ENCODE measurements at places on chromosomes 1 and 21. TPM values are rescaled to one million over a fixed set of nuclear protein-coding genes. Genes with fewer than 3 reads are reported as not detected.

DNA sequence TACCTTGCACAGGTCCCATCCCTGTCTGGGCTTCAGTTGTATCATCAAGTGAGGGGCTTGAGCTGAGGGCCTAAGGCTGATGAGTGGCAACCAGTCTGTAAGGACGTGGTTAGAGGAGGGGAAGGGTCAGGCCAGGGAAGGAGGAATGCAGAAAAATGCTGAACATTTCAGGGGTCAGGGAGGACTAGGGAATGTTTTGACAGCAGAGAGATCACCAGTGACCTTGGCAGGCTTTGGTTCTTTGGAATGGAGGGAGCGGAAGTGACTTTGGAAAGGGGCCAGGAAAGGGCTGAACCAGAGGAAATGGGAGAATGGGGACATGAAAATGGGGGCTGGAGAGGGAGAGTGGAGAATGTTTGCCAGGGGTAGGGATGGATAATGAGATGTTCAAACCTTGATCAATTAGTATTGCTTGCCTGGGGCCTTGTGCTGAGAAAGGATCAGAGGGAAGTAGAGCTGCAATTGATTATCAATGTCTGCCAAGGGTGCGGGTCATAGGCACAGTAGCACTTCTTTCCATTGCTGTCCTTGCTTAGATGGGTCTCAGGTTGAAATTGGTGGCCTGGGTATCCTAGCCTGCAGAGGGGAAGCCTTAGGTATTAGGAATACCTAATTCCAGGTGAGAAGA is 7.4 kb downstream of the LDLRAP1 start:
- DNase-seq = no peak

- H3K27ac ChIP-seq = peak overlapping the region; percentile 77
- no peaks in the 10 kb centered on the region for H3K4me1 ChIP-seq
- no peaks in the 10 kb centered on the region for H3K27me3 ChIP-seq
These were observed 131.3 kb downstream of the NTPCR start for GRCh38 chr1:233081735-233082134.

GRCh38 chr1:109256971-109257681 is 7.8 kb downstream of the CELSR2 start:
- H3K4me3 ChIP-seq = no peak overlapping the region
- no peaks in the 10 kb centered on the region for H3K27me3 ChIP-seq
- H3K27ac ChIP-seq = peak overlapping the region; percentile 66
- DNase-seq = no peak
- peaks cover 17% of the 10 kb centered on the region for H3K4me1 ChIP-seq

DNA sequence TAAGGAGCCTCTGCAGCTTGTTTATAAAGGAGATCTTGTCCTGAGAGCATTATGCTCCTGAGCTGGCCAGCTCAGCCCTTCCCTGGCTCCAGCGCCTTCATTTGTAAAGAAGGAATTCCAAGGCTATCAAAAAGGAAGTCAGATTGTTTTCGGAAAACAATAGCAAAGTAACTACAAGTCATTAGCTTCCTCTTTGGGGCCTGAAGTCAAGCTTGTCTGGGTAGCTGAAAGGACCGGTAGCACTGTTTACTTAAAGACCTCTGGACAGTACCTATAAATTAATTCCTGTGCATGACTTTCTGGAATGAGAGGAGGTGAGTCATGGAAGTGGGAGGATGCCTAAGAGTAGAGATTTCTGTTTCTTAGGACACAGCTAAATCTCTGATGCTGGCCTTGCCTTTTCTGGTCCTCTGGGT is 20.7 kb upstream of the GJA5 start:
- H3K36me3 ChIP-seq = no peaks in the 10 kb centered on the region
- peak; percentile 57 for DNase-seq
- no peak overlapping the region for H3K27ac ChIP-seq
- peaks cover 10% of the 10 kb centered on the region for H3K27me3 ChIP-seq

DNA sequence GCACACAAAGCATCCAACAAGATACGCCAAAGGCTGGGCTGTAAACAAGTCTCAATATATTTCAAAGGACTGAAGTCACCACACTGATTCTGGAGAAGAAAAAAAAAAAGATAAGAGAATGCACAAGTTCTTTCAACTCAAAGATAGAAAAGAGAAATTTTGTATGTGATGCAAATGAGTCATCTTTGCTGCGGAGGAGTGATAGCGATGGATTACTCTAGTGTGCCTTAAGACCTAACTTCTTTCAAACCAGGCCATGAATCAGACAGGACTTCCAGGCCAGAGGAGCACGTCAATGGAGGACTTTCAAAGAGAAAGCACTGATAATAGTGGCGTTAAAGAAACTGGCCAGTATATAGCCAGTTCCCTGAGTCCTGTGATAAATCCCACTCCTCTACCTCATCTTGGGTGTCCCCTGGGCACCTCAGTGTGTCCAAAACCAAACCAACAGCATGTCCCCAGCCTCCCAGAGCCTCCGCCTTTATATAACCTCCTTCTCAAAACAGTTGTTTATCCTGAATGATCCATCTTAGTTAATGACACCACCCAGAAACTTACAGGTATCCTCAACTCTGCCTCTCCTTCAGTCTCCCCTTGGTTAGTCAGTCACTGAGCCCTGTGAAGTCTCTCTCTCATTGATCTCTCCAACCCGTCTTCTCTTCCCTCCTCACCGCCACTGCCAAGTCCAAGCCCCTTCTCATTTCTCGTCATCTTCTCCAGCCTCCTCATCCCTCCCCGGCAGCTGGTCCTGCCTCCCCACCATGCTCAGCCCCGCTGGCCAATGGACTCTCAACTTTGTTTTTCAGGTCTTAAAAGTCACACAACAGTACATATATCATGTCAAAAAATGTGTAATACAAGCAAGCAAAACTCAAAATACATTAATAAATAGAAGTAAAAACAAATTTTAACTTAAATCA is 47.2 kb upstream of the IFFO2 start:
- no peaks in the 10 kb centered on the region for H3K36me3 ChIP-seq
- H3K27me3 ChIP-seq = no peaks in the 10 kb centered on the region
- H3K27ac ChIP-seq = no peak overlapping the region
- H3K4me3 ChIP-seq = no peak overlapping the region

- DNase-seq = no peak
- no peaks in the 10 kb centered on the region for H3K27me3 ChIP-seq
- H3K36me3 ChIP-seq = no peaks in the 10 kb centered on the region
- no peak overlapping the region for H3K4me3 ChIP-seq
These were observed 297.2 kb upstream of the PBX1 start for GRCh38 chr1:164261691-164262240.

DNA sequence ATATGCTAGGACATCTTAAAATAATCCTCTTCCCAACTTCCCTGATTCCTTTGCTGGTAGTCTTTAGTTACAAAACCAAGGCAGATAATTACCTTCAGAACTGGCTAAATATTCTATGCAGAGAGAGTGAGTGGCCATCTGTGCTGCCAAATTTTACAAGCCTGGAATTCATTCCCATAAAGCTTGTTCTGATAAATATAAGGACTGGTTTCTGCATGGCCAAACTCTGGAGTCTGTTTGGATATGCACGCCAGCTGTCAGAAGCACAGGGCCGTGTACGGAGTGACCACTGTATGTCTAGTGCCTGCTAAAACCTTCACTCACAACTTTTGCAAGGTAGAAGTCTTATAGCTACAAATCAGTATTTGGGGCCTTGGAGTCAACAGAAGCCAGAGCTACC is 66.5 kb upstream of the RAVER2 start:
- no peaks in the 10 kb centered on the region for H3K4me1 ChIP-seq
- H3K36me3 ChIP-seq = peaks cover 88% of the 10 kb centered on the region
- no peak for DNase-seq
- no peaks in the 10 kb centered on the region for H3K27me3 ChIP-seq

- H3K4me1 ChIP-seq = no peaks in the 10 kb centered on the region
- no peak overlapping the region for H3K4me3 ChIP-seq
- no peak for DNase-seq
- H3K27me3 ChIP-seq = peaks cover 15% of the 10 kb centered on the region
- H3K36me3 ChIP-seq = no peaks in the 10 kb centered on the region
These were observed 13.1 kb upstream of the EXO1 start for GRCh38 chr1:241834733-241835377.

- no peaks in the 10 kb centered on the region for H3K27me3 ChIP-seq
- DNase-seq = no peak
- no peak overlapping the region for H3K27ac ChIP-seq
These were observed 94.0 kb downstream of the DPYD start for GRCh38 chr1:97826820-97827219.

GRCh38 chr1:47407481-47407880 is 8.6 kb upstream of the FOXE3 start:
- H3K36me3 ChIP-seq = no peaks in the 10 kb centered on the region
- no peak overlapping the region for H3K27ac ChIP-seq
- no peaks in the 10 kb centered on the region for H3K4me1 ChIP-seq
- peaks cover 34% of the 10 kb centered on the region for H3K27me3 ChIP-seq
- H3K4me3 ChIP-seq = no peak overlapping the region

DNA sequence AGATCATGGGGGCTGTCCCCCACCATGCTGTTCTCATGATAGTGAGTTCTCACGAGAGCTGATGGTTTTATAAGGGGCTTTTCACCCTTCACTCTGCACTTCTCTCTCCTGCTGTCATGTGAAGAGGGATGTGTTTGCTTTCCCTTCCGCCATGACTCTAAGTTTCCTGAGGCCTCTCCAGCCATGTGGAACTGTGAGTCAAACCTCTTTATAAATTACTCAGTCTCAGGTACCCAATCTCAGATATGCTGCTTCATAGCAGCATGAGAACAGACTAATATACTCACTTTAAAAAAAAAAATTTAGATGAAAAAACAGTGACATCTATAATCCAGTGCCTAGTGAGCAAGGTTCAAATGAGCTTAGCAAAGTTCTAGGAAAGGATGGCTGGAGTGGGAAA is 135.1 kb upstream of the RAB4A start:
- no peak for DNase-seq
- H3K36me3 ChIP-seq = no peaks in the 10 kb centered on the region
- no peaks in the 10 kb centered on the region for H3K27me3 ChIP-seq
- no peak overlapping the region for H3K27ac ChIP-seq

- H3K27ac ChIP-seq = no peak overlapping the region
- H3K4me3 ChIP-seq = no peak overlapping the region
- H3K4me1 ChIP-seq = no peaks in the 10 kb centered on the region
- H3K36me3 ChIP-seq = no peaks in the 10 kb centered on the region
- peak; percentile 22 for DNase-seq
These were observed 207.5 kb downstream of the MATN1 start for GRCh38 chr1:30515755-30516484.

The SPRR3 gene
- total RNA-seq = not detected

The NEK2 gene
- total RNA-seq = 104 TPM

The CATSPERE gene
- total RNA-seq = 0.33 TPM

The GSTM2 gene
- total RNA-seq = 30.2 TPM

The OR2L2 gene
- not detected for total RNA-seq

The OR2L5 gene
- total RNA-seq = not detected

The ZNF683 gene
- not detected for total RNA-seq

The TUFT1 gene
- 12.7 TPM for total RNA-seq
